ENCODE measurements at places on chromosomes 3 and 15.
A peak's percentile ranks its signal among the peaks of the same experiment; 100 is the strongest.

GRCh38 chr15:101174152-101174920 lies 77.5 kb downstream of the CHSY1 start:
- no peak for DNase-seq

GRCh38 chr3:78941587-78941986 lies 826.2 kb downstream of the ROBO1 start:
- no peak for DNase-seq

DNA sequence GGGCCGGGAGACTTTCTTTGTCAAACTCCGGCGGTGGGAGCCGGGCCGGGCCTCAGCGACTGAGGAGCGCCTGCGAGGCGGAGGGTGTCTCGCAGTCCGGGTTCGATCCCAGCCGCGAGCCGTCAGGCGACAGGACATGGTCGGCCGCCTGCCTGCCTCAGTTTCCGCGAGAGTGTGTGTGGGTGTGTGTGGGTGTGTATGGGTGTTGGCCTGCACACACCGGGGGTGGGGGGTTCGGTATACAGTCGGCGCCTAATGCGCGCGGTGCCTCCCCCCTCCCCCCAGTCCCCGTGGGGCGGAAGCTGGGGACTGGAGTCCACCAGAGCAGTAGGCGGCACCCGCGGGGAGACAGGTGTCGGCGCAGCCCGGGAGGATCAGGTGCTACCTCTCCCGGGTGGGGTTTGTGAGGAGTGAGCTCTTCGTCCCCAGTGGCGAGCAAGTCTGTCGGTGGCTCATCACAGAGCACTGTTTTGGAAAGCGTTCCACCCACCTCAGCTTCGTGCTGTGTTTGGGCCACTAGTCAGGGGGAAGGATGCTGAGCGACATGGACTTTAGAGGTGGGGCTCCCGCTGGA lies 246.3 kb downstream of the GOLGA6L6 start:
- DNase-seq = no peak

- no peak for DNase-seq
Measured at GRCh38 chr3:139197251-139197650, 146.6 kb upstream of the MRPS22 start.

DNA sequence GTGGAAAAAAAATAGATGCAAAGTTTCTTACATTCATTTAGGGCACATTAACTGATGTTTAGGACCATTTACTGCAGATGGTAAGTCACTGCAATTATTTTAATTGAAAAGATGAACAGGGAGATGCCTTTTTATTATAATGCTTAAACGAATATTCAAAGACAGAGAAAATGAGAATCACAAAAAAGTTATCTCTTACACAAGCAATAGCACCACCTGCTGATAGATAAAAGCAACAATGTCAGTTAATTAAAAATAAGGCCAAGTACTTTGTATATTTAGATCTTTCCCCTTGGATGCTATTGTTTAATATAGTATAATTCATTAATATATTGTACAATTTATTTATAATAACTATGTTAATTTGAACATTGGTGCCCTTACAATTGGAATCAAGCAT lies 55.9 kb downstream of the IFT80 start:
- DNase-seq = no peak

DNA sequence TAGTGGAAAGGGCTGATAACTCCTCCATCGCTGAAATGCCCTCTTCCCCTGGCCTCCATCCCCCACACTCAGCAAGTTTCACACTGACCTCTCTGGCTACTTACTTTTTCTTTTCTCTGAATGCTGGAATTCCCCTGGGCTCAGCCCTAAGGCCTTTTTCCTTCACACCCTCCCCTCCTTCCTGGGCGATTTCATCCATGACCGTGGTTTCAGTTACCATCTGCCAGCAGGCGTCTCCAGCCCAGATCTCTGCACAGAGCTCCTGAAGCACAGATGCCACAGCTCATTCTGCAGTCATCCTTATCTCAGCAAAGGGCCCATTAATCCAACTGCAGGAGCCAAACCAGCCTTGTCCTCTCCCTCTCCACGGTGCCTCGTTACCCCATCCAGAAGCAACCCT lies 114.0 kb downstream of the RFTN1 start:
- no peak for DNase-seq

- no peak for DNase-seq
Measured at GRCh38 chr15:40343512-40343911, 2.8 kb upstream of the CCDC9B start.

DNA sequence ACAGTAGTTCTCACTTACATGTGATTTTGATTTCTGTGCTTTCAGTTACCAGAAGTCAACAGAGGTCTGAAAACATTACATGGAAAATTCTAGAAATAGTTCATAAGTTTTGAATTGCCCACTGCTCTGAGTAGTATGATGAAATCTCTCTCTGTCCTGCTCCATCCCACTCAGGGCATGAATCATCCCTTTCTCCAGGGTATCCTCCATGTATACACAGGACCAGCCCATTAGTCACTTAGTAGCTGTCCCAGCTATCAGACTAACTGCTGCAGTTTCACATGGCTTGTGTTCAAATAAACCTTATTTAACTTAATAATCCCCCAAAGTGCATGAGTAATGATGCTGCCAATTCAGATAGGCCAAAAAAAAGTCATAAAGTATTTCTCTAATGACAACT lies 38.6 kb downstream of the EPHA3 start:
- DNase-seq = no peak

DNA sequence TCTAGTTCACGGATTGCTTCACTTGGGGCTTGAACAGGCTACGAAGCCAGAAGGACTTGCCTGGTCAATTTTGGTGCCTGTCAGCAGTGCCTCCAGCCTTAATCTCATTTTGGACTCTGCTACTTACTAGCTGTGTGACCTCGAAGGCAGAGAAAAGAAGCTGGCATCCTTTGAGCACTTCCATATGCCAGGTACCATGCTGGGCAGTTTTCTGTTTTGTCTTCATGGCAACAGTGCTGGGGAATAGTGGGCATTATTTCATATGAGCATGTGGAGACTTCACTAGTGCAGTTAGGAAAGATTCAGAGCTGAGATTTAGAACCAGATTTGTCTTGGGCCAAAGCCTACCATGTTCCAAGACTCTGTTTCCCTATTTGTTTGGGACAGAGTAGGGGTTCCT lies 92.2 kb downstream of the LRTM1 start:
- no peak for DNase-seq

- DNase-seq = no peak
Measured at GRCh38 chr3:195540027-195540426, 3.1 kb downstream of the PPP1R2 start.

GRCh38 chr3:32097768-32098167 lies 8.7 kb upstream of the GPD1L start:
- no peak for DNase-seq

DNA sequence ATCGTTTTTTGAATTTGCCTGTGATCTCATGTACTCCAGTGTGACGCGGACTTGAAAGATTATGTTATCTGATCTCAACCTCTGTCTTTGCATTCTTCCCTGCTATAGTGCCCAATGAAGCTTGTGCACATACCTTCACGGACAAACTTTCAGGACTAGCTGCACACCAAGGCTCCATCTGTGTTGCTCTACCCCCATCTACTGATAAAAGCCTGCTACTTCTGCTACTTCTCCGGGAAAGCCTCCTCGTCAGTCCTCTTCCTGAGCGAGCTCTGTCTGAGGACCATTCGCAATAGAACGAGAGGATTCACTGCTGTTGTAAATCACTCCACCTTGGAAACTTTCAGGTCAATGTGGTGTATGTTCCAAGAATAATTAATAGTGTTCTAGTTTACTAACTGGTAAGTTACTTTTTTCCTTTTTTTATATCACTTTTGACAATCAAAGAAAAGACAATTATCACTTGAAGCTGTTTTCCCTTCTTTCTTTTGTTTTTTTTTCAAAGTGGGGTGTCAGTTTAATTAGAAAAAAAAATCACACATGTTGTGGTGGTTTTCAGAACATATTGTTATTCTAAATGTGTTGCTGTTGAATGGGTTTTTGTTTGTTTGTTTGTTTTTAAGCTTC lies 217.6 kb downstream of the ARRDC4 start:
- DNase-seq = no peak

DNA sequence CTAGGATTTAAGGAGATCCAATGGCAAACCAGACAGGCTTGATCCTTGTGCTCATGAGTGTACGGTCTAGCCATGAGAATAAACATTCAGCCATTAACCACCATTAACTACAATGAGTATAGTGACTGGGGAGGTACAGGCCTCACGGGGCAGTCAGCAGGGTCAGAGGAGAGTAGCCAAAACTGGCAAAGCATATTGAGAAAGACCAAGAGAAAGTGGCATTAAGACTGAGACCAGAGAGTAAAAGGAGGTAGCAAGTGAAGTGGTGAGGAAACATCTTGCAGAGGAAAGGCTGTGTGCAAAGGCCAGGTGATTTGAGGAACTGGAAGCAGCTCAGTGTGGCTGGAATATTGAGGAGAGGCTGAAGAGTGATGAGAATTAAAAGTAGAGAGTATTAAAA lies 407.2 kb upstream of the LMCD1 start:
- no peak for DNase-seq

- DNase-seq = no peak
Measured at GRCh38 chr3:18228060-18228459, 197.1 kb downstream of the SATB1 start.

DNA sequence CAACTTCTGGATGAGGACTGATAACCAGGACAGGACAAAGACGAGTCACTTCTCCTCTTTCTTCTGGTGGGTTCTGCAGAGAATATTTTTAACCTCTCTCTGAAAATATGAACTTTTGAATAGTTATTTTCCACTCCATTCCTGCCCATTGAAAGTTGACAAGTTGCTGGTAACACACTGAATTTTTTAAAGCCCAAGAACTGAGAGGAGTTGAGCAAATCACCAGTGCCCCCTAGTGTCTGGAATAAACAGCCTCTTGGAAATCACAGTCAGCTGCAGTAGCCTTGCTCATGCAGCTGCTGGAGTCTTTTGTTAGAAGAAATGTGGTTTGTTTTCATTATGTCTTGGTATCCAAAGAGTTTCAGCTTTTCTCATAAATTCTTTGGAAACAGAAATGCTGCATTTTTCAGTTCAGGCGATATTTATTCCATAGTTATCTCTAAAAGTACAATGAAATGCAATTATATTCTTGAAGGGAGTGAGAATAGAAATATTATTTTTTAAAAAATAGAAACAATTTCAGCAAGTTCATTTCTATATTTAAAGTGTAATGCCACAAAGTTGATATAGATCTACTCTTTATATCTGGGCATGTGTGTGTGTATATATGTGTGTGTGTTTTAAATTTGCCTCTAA lies 741.0 kb upstream of the CBLB start:
- peak; percentile 59 for DNase-seq

DNA sequence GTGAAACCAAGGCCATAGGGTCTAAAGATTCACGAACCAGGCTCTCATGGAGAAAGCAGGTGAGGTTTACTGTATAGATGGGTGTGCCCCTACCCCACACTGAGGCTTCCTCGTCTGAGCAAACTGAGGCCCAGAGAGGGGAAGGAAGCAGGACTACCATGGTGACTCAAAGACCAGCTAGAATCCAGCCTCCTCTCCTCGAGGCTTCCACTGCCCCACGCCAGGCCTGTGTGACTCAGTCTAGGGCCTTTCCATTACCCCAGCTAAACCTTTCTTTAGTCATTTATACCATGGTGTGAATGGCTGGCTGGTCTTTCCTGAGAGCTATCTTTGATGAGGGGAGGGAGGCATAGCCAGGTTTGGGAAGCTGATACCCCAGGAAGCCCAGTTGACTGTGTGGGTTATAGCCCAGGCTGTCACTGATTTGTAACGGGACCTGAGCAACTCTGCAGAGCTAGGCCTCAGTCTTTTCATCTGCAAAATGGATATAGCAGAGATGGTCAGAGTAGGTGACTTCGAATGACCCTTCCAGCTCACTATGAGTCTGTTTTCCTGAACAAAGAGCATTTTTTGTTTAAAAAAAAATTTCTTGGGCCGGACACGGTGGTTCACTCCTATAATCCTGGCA lies 3.0 kb upstream of the RHO start:
- DNase-seq = no peak
